Central memory CD4-positive, alpha-beta T cell (primary cell): ENCODE measurements at places on chromosomes 12 and 14.

GRCh38 chr12:108126990-108127501 lies 2.0 kb upstream of the WSCD2 start:
- no peak for DNase-seq

GRCh38 chr12:50923361-50924130 lies 28.8 kb upstream of the HIGD1C start:
- no peak for DNase-seq

DNA sequence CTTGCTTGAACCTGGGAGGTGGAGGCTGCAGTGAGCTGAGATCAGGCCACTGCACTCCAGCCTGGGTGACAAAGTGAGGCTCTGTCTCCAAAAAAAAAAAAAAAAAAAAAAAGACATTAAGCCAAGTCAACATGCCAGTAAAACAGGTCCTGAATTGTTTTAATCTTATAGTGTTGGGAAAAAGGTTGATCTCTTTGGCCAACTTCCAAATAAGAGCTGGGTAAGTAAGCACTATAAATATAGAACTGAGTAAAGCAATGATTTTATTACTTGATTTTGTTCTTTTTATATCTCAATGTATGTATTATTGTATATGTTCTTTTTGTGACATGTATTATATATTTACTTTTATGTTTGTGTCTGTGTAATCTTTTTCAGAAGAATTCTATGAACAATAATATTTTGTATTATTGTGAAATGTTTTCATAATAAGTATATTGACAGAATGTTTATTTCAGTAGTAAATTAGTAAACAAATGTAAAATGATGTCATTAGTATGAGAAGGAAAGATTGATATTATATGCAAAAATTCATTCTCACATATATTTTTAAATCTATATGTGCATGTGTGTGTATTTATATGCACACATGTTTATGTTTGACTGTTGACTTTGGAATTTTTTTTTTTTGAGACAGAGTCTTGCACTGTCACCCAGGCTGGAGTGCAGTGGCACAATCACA lies 9.6 kb upstream of the AKAP6 start:
- no peak for DNase-seq

GRCh38 chr14:35375558-35376025 lies 29.0 kb downstream of the NFKBIA start:
- no peak for DNase-seq

DNA sequence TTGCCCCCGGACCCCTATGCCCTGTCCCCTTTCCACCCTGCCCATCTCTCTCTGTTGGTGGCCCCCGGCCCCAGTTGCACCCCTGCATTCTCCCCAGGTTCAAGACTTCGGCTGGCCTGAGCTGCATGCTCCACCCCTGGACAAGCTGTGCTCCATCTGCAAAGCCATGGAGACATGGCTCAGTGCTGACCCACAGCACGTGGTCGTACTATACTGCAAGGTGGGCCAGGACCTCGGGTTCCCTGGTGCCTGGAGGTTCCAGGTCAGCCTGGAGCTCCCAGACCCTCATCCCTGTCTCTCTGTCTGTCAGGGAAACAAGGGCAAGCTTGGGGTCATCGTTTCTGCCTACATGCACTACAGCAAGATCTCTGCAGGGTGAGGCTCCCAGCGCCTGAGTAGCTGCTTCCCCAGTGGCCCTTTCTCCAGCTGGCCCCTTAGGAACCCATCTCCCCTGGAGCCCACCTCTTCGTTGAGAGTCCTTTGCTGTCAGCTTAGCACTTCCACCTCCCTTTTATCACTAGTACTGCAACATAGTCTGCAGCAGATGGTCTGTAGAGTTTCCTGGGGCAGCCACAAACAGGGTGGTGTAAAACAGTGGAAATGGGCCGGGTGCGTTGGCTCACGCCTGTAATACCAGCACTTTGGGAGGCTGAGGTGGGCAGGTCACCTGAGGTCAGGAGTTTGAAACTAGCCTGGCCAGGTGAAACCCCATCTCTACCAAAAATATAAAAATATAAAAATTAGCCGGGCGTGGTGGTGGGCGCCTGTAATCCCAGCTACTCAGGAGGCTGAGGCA lies 5.8 kb downstream of the TNS2 start:
- DNase-seq, result no peak

DNA sequence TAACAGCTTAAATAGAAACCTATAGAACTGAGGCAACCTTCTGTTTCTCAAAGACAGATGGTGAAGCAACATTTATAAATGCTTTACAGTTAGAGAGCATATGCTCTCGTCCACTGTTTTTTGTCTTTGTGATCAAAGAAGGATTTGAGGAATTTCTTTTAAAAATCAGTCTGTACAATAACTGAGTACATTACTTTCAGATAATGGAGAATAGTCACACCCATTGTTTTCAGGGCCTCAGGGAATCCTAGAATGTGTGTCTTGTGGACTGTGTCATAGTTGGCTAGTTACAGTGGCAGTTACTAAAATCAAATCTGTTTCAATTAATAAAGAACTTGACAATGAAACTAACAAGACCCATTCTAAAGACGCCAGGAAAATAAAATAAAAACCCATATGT lies 107.9 kb downstream of the PRKCH start:
- DNase-seq, result no peak

- no peak for DNase-seq
These were observed 125.4 kb downstream of the SNAPC1 start for GRCh38 chr14:61887628-61888027.

DNA sequence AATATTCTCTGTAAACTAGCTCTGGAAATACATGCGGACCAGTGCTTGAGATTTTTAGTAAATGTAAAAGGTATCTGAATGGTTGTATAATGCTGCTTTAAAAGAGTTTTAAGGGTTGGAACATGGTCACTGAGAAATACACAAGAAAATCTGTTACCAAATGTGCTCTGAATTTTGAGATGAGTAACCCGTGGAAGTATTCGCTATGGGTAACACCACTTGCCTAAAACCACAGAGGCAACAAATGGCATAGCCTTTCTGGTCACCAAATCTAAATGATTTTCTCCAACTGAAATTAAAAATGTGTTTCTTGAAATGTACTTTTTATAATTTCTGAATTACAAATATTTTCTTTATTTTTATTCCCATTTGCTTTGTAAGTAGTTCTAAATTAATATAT lies 745.7 kb downstream of the DIO2 start:
- DNase-seq, result no peak

DNA sequence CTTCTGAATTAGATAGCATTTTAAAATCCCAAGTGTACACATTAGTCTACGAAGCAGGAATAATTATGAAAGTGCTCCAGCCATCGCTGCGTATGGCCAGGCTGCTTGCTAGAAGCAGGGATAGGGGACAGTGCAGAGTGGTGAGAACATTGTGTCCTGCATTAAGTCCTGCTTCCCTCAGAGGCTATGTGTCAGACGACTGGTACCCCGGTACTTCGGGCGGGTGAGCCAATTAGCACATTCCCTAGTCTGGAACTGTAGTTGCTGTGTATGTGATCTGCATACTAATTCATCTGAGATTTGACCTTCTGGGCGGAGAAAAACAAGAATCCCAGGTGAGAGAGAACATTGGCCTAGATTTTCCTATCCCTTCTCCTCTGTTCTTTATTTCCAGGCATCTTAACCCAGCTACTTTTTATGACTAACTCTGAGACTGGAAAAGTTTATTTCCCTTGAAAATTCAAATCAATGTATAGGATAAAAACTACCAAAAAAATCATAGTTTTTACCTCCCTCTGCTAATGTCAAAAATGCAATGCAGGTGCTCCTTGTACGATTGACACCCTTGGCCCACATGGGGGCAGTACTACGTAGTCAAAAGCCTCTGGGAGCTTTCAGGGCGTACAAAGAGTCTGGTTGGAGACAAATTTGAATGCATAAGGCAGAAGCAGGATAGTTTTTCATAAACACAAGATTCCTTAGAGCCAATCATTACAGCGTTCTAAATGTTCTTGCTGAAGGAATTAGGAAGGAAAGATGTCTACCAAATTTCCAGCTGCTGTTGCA lies 764.3 kb downstream of the NOVA1 start:
- DNase-seq, result no peak

GRCh38 chr12:116459011-116459875 lies 99.9 kb upstream of the MAP1LC3B2 start:
- DNase-seq, result no peak

GRCh38 chr12:132474237-132474741 lies 15.7 kb upstream of the FBRSL1 start:
- no peak for DNase-seq

DNA sequence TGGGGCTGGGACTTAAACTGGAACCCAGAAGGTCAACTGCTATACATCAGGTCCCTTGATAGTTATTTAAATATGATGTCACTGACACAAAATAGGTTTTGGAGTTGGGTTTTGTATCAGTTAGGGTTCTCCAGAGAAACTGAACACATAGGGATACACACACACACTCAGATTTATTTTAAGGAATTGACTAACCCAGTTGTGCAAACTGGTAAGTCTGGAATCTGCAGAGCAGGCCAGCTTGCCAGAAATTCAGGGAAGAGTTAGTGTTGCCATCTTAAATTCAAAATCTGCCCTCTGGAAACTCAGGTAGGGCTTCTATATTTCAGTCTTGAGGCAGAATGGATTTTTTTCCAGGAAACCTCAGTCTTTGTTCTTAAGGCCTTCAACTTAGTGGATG lies 36.9 kb downstream of the MAPK1IP1L start:
- DNase-seq, result no peak

DNA sequence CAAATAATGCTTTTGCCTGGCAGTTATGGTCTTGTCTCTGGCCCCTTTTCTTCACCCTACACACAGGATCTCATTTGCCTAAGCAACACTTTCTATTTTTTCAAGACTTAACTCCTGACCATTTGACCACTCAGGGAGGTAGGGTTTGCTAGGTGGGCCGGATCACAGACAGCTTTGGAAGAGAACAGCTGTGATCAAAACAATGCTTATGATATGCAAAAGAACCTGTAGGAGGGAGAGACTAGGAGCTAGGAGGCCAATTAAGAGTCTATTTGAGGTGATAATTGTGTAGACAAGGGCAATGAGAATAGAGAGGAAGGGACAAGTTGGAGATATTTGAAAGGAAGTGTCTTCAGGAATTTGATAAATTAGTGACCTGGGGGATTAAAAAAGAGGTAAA lies 12.3 kb upstream of the DACT1 start:
- no peak for DNase-seq

GRCh38 chr14:92503756-92504491 lies 9.7 kb upstream of the RIN3 start:
- no peak for DNase-seq
